ENCODE measurements at places on chromosomes 4 and X.

GRCh38 chr4:98110214-98110613 is 33.1 kb downstream of the STPG2 start:
- no peak for DNase-seq

DNA sequence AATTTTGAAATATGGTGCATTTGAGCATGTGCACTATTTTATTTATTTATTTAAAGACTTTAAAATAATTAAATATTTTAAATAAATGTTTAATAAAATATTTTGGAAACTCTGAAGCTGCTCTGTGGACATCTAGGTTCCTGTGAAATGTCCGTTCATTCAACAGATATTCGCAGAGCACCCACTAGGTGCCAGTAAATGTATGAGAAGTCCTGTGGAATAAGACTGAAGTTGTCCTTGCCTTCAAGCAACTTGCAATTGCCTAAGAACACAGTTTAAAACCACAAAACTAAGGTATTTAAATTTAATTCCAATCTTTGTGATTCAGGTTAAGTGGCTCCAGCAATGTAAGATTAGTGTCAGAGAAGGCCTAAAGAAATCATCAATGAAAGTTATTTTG is 306.7 kb downstream of the GBA3 start:
- no peak for DNase-seq

DNA sequence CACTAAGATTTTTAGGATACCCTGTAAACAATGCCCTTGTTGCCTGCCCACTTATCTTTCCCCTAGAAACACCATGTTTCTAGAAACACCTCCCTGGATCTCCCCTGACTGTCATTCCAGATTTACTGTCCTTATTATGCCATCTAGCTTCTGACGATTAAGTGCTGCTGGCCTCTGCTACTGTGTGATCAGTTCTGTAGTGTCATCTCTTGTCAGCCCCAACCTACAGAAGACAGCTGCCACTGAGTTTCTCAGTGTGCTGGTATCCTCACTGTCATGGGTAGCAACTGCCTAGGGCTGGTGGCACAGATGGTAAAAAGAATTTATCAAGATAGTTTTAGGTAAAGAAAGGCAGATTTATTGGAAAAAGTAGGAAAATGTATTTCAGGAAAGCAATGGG is 68.7 kb upstream of the WWC2 start:
- no peak for DNase-seq

DNA sequence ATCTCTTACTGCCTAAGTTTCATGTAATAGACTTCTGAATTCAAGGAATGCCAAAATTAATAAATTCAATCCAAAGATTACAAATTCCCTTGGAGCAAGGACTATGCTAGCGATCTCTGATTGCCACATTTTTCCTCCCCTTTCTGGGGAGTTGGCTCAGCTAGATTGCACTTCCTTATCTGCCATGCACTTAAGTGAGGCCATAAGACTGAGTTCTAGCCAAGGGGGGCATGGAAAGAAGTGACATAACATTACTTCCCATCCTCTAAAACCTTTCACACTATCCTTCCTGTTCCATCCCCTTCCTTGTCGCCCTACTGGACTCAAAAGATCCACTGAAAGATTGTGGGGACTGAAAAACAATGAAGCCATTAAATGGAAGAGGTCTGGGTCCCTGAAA is 53.8 kb upstream of the TXK start:
- no peak for DNase-seq

GRCh38 chr4:56387023-56388001 is at the start of gene AASDH:
AASDH (minus strand) TSS chr4:56387491; CDS start chr4:56384299, 3,192 bp downstream.
- DNase-seq, result peak; percentile 94

- no peak for DNase-seq
Observed at GRCh38 chr4:17515445-17516407, 761 bp downstream of the CLRN2 start.

DNA sequence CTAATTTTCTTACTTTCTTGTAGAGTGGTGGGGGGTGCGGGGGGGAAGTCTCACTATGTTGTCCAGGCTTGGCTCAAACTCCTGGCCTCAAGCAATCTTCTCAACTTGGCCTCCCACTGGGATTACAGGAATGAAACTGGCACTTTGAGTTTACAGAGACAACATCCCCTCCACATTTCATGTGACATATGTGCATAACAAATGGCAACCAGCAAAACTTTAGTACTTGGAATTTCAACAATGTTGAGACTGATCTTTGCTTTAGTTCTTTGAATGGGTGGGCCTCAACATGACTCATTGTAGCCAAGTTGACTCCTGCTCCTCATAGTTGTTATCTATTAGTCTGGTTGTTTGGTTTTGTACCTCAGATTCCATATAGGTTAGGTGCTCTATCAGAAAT is 11.4 kb upstream of the FMR1 start:
- no peak for DNase-seq

DNA sequence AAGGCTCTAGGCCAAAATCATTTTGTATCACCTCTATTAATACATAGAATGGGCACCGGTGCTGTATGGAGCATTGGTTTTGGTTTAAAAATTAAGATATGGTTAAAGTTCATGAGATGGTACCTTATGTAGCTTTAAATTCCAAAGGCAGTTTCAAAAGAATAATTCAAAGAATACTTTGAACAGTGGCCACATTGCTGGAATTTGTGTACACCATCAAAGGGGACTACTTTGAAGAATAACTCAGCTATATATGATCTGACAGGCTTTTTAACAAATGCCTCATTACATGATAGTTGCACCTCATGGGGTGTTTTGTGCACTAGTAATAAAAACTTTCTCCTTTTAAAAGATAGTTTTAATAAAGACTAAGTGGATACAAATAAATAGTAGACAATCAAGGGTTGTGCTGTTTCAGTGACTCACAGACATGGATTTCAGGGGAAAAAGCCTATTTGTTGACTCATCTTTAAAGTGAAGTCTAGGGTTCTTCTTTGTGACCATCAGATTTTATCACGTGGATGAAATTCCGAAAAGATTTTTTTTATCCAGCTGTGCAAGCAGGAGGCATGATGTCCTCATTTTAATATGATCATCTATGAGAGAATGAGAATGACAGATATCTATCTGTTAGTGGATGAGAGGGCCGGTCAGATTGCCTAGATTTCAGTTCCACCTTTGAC is 12.8 kb downstream of the MTM1 start:
- DNase-seq, result peak; percentile 71

DNA sequence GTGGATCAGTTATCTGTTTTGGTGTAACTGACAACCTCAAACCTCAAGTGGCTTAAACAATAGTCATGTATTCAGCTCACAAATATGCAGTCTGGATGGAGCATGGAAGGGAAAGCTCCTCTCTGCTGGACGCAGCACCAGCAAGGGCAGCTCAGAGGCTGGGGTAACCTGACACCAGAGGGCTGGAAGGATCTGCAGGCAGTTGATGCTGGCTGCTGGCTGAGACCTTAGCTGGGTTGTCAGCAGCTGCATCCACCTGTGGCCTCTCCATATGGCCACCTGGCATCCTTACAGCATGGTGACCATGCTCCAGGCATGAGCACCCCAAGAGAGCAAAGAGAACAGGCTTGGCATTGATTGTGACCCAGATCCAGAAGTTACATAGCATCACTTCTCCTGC is 46.7 kb downstream of the ENPP6 start:
- peak; percentile 47 for DNase-seq

DNA sequence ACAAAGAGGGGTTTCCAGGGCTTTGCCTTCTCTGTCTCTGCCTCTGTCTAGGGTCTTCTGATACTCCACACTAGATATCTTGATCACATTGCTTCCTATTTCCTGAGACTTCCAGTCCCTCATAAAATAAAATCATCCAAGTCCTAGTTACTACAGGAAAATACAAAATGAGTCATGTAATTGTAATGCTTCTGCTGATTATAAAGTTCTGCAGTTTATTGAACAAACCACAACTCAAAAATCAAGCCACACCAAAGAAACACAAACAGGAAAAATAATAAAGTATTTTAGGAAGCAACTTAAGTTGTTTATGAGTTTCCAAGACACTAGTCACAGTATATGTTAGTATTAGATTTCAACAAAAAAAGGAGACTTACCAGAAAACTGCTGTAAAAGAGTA is 695.1 kb upstream of the GALNTL6 start:
- no peak for DNase-seq

DNA sequence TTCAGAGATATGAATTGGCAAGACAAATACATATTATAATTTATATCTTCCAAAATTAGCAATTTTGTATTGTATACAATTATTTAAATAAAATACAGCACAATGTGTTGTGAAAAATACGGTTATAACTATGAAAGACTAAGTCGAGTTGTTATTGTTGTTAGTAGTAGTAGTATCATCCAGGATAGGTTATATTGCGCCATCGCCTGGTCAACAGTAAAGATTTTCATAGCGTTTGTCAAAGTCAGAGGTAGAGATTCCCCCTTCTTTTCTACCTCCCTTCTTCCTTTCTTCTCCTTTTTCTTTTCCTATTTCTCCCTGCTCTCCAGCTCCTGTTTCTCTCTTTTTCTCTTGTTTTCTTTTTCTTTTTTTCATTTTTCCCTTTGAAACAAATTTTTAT is 499.1 kb upstream of the EPHA5 start:
- DNase-seq, result peak; percentile 44

DNA sequence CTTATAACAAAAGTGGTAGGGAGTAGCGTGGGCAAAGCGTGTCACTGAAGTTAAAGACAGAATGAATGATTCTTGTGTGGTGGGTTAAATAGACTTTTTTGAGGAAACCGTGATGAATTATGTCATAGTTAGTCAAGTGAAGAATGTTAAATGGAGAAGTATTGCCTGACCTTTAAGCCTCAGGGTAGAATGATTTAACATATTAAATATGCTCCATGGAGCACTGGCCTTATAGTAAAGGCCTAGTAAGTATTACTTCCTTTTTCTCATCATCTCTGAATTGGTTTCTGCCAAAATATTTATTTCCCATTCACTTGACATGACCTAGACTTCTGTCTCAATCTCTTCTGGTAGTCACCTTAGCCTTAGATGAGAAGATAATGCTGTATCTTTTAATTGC is 23.7 kb downstream of the MAGEB1 start:
- no peak for DNase-seq

- peak; percentile 1 for DNase-seq
Observed at GRCh38 chrX:110509755-110510532, 151.3 kb downstream of the RTL9 start.

- peak; percentile 27 for DNase-seq
Observed at GRCh38 chr4:159410076-159410777, 307.3 kb downstream of the RAPGEF2 start.

GRCh38 chr4:140343303-140343702 is 30.1 kb upstream of the SCOC start:
- DNase-seq, result peak; percentile 12

DNA sequence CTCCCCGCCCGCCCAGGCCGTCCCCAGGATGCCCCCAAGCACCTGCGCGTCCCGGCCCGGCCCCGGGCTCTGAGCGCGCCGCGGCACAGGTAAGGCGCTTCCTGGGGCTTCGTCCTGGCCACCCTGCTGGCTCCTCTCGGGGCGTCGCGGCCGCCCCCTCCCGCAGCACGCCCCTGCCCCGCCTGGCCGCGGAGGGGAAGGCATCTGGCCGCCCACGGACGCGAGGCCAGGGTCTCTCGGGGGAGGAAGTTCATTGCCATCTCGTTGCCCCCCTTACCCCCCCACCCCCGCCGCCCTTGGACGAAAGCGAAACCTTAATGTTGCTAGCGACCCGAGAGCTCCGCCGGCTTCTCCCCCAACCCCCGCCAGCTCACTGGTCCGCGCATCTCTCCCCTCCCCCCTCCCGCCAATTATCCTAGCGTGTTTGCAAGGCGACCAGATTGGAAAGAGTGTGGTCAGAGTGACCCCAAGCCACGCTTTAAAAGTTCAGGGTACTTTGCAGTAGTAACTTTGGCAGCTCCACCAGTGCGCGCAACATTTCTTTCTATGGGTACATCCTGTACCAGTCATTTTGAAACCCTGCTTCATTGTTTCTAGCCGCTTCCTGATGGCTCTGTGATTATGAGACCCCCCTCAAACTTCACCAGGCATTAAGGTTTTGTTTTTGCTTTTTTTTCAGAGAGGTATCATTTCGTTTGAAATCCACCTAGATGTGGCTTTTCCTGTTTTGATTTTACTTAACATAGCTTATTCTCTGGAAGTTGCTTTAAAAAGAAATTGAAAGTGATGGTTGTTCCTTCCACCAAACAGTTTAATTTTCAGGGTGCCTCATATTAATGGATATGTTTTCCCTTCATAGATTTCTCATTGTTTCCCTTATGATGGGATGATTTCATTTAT is 626 bp downstream of the TBC1D1 start:
- peak; percentile 18 for DNase-seq

DNA sequence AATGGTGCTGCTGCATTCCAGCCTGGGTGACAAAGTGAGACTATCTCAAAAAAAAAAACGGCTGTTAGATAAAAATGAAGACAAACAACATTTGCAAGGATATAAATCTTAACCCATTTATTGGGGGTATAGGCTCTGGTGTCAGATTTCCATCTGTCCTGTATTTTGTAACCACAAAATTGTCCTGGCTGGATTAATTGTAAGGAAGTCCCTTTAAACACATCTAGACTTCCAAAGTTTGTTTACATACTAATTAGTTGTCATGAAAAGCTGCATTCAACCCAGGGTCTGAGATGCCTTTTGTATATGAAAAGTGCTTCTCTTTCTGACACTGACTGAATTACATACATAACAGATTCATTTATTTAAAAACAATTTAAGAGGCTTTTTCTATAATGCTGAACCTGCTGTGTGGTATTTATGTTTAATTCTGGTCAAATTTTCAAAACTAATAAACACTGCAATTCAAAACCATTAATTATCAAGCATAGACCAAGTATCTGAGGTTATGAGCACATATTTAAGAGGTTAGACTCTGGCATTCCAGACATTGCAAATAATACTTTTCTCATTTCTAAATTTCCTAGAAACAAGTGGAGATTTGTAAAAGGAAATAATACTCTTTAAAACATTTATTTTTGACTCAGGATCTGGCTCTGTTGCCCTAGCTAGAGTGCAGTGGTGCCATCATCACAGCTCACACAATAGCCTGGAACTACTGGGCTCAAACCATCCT is 17.5 kb upstream of the UGDH start:
- DNase-seq, result peak; percentile 43

DNA sequence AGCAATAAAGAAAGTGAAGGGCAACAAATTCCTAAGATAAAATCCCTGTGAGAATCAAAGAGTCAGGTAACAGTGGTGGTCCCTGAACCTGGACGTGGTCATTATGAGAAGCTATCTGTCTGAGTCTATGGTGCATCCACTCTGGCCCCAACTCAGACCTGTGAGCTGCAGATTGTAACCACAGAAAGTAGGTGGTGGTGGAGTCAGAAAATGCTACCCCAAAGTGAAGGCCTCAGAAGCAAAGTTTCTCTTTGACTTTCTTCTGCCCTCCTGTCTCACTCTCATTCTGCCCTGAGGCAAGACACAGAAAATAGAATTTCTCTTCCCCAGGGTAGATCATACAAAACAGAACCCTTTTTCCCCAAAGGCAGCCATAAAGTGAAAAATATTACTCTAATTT is 84.1 kb upstream of the NEIL3 start:
- no peak for DNase-seq

DNA sequence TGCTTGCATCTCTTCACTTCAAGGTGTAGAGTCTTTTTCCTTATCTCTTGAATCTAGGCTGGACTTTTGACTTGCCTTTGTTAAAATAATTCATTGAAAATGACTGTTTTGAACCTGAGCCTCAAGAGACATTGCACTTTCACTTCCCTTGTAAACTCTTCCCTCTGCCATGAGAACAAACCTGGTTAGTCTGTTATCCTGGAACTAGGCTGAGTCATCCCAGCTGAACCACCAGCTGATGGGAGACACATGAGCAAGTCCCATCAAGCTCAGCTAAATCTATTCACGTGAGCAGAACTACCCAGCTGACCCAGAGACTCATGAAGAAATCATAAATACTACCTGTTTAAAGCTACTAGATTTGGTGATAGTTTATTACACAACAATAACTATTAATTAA is 202.3 kb upstream of the CENPE start:
- no peak for DNase-seq

Measured in amniotic epithelial cell (primary cell).